ENCODE measurements at places on chromosomes 16 and 17.

GRCh38 chr17:43171586-43172487 is 823 bp downstream of the NBR1 start:
- H3K4me3 ChIP-seq, result no peak overlapping the region
- no peak overlapping the region for H3K27ac ChIP-seq
- peaks cover 29% of the 10 kb centered on the region for H3K36me3 ChIP-seq

DNA sequence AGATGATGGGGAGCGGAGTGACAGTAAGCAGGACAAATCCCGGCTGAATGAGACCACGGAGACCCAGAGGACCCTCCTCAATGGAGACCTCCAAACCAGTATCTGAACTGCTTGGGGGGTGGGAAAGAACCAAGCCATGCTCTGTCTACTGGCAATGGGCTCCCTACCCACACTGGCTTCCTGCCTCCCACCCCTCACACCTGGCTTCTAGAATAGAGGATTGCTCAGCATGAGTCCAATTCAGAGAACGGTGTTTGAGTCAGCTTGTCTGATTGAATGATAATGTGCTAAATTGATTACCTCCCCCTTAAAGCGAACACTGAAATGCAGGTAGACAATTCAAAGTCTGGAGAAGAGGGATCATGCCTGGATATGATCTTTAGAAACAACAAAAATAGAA is 5.5 kb downstream of the SSTR2 start:
- no peak overlapping the region for H3K27ac ChIP-seq
- no peak overlapping the region for H3K4me3 ChIP-seq
- peaks cover 5% of the 10 kb centered on the region for H3K36me3 ChIP-seq
- no peak for ATAC-seq

GRCh38 chr17:36592716-36593321 is 1.1 kb downstream of the DHRS11 start:
- no peak for ATAC-seq
- H3K4me1 ChIP-seq, result peaks cover 15% of the 10 kb centered on the region
- no peaks in the 10 kb centered on the region for H3K27me3 ChIP-seq
- peak overlapping the region; percentile 21 for H3K27ac ChIP-seq
- H3K4me3 ChIP-seq, result peak overlapping the region; percentile 69

GRCh38 chr17:18009609-18010420 is 29.2 kb downstream of the ATPAF2 start:
- H3K36me3 ChIP-seq, result peaks cover 26% of the 10 kb centered on the region
- H3K4me3 ChIP-seq, result no peak overlapping the region
- ATAC-seq, result no peak

- ATAC-seq, result no peak
- no peaks in the 10 kb centered on the region for H3K4me1 ChIP-seq
- peaks cover 45% of the 10 kb centered on the region for H3K36me3 ChIP-seq
- no peaks in the 10 kb centered on the region for H3K27me3 ChIP-seq
- no peak overlapping the region for H3K4me3 ChIP-seq
These were observed 89.9 kb downstream of the ABR start for GRCh38 chr17:1089915-1090314.

DNA sequence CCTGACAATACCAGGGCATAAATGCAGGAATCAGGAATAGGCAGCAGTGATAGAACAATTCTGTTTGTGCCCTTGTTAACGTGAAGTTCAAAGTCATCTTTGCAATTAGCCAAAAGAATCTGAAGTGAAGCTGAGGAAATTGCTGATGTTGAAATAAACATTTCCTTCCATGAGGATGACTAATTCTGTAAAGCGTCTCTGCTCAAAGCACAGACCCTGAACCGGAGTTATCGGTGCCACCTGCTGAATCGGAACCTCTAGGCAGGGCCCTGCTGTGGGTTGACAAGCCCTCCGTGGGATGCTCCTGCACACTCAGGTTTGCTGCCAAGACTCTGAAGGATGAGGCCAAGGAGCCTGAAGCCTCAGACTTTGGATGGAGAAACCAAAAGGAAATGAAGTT is 37.0 kb upstream of the CDH1 start:
- peaks cover 5% of the 10 kb centered on the region for H3K4me1 ChIP-seq
- peaks cover 3% of the 10 kb centered on the region for H3K27me3 ChIP-seq
- no peaks in the 10 kb centered on the region for H3K36me3 ChIP-seq
- H3K27ac ChIP-seq, result no peak overlapping the region

DNA sequence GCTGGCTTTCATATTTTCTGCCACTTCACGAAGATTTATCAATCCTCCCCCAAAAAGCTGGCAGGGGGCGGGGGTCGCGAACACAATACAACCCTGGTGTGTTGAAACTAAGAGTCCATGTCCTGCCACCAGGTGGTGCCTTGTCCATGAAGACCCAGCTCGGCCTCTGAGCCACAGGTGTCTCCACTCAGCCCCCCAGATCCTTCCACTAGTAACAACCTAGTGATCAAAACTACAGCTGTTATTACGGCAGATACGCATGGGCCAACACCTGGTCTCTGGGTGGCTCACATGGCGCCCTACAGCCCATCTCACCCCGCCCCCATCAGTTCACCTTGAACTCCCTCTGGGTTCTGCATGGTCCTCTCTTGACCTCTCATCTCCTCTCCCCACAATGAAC is 27.7 kb downstream of the USP7 start:
- H3K36me3 ChIP-seq, result peaks cover 16% of the 10 kb centered on the region
- H3K4me3 ChIP-seq, result peak overlapping the region; percentile 63
- peak; percentile 19 for ATAC-seq
- no peaks in the 10 kb centered on the region for H3K27me3 ChIP-seq

DNA sequence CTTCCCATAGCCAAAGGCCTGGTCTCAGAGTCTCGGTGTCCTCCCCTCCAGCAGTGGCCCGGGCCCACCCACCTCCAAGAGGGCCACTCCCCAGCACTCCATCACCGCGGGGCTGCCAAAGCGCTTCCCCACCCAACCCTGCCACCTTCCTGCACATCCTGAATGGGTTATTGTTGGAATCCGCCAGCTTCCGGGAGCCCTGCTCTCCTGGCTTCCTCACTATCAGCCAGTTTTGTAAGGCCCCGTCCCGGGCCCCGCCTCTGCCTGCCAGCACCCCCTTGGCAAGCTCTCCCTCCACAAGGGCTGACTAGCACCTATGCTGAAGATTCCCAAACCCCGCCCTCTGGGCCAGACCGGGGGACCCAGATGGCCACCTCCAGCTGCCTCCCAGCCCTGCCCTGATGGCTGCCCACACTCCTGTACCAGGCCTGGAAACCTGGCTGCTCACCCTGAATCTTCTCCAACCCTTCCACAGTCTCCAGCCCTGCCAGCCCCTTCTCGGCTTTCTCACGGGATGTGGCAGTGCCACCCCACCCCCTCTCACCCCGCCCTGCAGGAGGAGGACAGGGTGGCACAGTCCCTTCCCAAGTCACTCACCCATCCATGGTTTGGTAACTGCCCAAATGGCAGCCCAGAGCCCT is 14.4 kb downstream of the MYBBP1A start:
- H3K36me3 ChIP-seq, result peaks cover 55% of the 10 kb centered on the region
- no peak for ATAC-seq
- no peak overlapping the region for H3K27ac ChIP-seq
- no peaks in the 10 kb centered on the region for H3K4me1 ChIP-seq
- H3K27me3 ChIP-seq, result no peaks in the 10 kb centered on the region

- H3K27me3 ChIP-seq, result no peaks in the 10 kb centered on the region
- H3K36me3 ChIP-seq, result no peaks in the 10 kb centered on the region
- H3K4me3 ChIP-seq, result no peak overlapping the region
- H3K4me1 ChIP-seq, result no peaks in the 10 kb centered on the region
- no peak for ATAC-seq
These were observed 706.5 kb downstream of the KCNJ2 start for GRCh38 chr17:70875729-70876310.

GRCh38 chr16:86789621-86790051 is 211.3 kb downstream of the FOXL1 start:
- H3K4me3 ChIP-seq, result no peak overlapping the region
- H3K27ac ChIP-seq, result no peak overlapping the region
- no peak for ATAC-seq
- H3K27me3 ChIP-seq, result peaks cover 5% of the 10 kb centered on the region
- H3K4me1 ChIP-seq, result no peaks in the 10 kb centered on the region
- H3K36me3 ChIP-seq, result no peaks in the 10 kb centered on the region

GRCh38 chr16:53769185-53769584 is 65.2 kb downstream of the FTO start:
- H3K27me3 ChIP-seq, result no peaks in the 10 kb centered on the region
- H3K4me3 ChIP-seq, result no peak overlapping the region
- no peak for ATAC-seq

GRCh38 chr16:67252609-67253497 is 4.1 kb downstream of the SLC9A5 start:
- ATAC-seq, result no peak
- no peak overlapping the region for H3K27ac ChIP-seq
- peaks cover under 1% of the 10 kb centered on the region for H3K36me3 ChIP-seq
- peaks cover 5% of the 10 kb centered on the region for H3K27me3 ChIP-seq
- H3K4me1 ChIP-seq, result peaks cover 14% of the 10 kb centered on the region

DNA sequence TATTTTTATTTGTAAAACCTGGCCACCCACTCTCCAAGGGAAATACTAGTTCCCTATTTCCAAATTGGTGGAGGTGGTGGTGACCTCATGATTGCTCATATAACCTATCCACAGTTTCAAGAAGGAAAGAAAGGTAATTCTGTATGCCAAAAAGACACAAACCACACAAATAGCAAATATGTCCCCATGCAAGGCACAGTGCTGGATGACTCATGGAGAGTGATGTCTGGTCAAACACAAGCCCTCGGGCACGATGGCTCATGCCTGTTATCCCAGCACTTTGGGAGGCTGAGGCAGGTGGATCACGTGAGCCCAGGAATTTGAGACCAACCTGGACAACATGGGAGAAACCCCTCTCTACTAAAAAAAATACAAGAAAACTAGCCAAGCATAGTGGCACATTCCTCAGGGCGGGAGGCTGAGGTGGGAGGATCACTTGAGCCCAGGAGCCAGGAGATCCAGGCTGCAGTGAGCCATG is 64.2 kb downstream of the GNA13 start:
- H3K4me1 ChIP-seq, result peaks cover 6% of the 10 kb centered on the region
- no peak overlapping the region for H3K4me3 ChIP-seq
- H3K36me3 ChIP-seq, result no peaks in the 10 kb centered on the region
- H3K27ac ChIP-seq, result peak overlapping the region; percentile 9
- H3K27me3 ChIP-seq, result no peaks in the 10 kb centered on the region

DNA sequence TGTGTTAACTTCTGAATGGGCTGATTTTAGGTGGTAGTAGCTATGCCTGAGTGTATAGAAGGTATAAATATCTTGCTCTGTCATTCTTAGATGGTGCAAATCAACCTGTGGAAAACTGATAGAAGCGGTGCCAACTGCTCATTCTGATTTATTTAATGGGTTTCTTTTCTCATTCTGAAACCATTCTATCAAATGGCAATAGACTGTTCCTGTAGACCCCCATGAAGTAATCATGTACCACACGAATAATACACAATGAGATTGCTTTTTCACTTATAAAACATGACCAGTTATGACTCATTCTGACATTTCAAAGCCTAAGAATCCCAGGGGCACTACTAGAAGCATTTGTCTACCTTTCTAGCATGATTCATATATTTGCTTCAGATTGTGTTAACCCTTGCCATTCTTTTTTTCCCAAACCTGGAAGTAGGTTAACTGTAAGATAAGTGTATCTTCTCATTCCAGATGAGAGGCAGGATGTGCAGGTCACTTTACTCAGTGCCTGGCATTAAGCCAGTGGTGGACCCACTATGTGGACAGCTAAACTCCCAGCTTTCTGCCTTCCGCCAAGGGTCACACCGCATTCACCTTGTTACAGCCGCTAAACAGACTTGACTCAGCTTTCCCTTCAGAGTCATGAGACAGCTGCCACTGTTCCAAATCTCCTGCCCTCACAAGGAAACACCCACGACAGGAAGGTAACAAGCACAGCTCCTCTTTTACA is 16.4 kb upstream of the SLC16A11 start:
- H3K27me3 ChIP-seq, result peaks cover 5% of the 10 kb centered on the region
- peaks cover 17% of the 10 kb centered on the region for H3K4me1 ChIP-seq
- peak overlapping the region; percentile 98 for H3K27ac ChIP-seq
- peak; percentile 90 for ATAC-seq
- peak overlapping the region; percentile 76 for H3K4me3 ChIP-seq
- H3K36me3 ChIP-seq, result peaks cover 8% of the 10 kb centered on the region

DNA sequence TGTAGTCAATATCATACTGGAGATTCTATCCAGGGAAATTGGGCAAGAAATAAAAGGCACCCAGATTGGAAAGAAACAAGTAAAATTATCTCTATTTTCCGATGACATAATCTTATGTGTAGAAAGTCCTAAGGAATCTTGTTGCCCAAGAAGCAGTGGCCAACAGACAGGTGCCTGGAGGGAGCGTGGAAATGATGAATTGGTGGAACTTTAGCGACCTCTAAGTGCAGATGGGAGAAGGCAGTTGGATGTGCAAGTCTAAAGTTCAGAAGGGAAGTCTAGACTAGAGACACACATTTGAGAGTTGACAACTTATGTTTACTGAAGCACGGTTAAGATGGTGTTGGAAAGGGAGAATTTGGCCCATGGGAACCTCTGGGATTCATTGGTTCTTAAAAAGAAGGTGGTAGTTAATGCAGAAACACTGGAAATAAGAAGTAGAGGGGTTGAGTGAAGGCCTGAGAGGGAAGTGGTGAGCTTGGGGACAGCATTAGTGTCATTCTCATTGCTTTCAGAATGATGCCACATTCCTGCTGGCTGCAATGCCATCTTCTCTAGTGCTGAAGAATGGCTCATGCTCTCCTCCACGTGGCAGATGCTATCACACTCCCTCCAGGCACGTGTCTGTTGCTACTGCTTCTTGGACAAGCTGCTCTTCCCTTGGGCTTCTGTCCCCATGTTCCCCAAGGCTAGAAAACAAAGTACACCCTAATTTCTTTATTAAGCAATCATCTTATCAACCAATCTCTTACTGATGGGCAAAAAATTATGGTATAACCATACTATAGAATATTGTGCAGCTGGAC is 24.0 kb downstream of the TAT start:
- peaks cover 13% of the 10 kb centered on the region for H3K27me3 ChIP-seq
- no peak overlapping the region for H3K27ac ChIP-seq
- ATAC-seq, result no peak
- H3K4me1 ChIP-seq, result no peaks in the 10 kb centered on the region

- H3K4me3 ChIP-seq, result peak overlapping the region; percentile 87
- H3K27ac ChIP-seq, result peak overlapping the region; percentile 91
- H3K36me3 ChIP-seq, result peaks cover 51% of the 10 kb centered on the region
These were observed 4.0 kb downstream of the LIMD2 start for GRCh38 chr17:63695889-63696288.

GRCh38 chr17:17172001-17172939 is 33.9 kb downstream of the PLD6 start:
- peak overlapping the region; percentile 85 for H3K27ac ChIP-seq
- H3K27me3 ChIP-seq, result no peaks in the 10 kb centered on the region
- ATAC-seq, result no peak
- peaks cover 78% of the 10 kb centered on the region for H3K36me3 ChIP-seq
- peak overlapping the region; percentile 12 for H3K4me3 ChIP-seq

GRCh38 chr16:69071036-69071435 is 34.4 kb upstream of the HAS3 start:
- ATAC-seq, result no peak
- H3K4me3 ChIP-seq, result no peak overlapping the region
- peaks cover 6% of the 10 kb centered on the region for H3K36me3 ChIP-seq
- no peaks in the 10 kb centered on the region for H3K4me1 ChIP-seq
